ENCODE measurements at places on chromosomes 1 and 21. TPM values are rescaled to one million over a fixed set of nuclear protein-coding genes. Genes with fewer than 3 reads are reported as not detected.
A peak's percentile ranks its signal among the peaks of the same experiment; 100 is the strongest.

A3GALT2 gene
- not detected for polyA plus RNA-seq

LZIC gene
- 9.6 TPM for polyA plus RNA-seq

FMO4 gene
- polyA plus RNA-seq, result 1.6 TPM

PTGS2 gene
- polyA plus RNA-seq, result 5.9 TPM

ITPKB gene
- polyA plus RNA-seq, result 2.4 TPM

NUP210L gene
- polyA plus RNA-seq, result not detected

RWDD3 gene
- polyA plus RNA-seq, result 11.9 TPM

RPE65 gene
- polyA plus RNA-seq, result 0.02 TPM

HPCAL4 gene
- 0.55 TPM for polyA plus RNA-seq

DCST1 gene
- polyA plus RNA-seq, result not detected

NECTIN4 gene
- polyA plus RNA-seq, result 0.59 TPM

KRTAP11-1 gene
- not detected for polyA plus RNA-seq

- peak; percentile 42 for DNase-seq
Measured at GRCh38 chr1:214446772-214447556, 104.4 kb downstream of the PTPN14 start.

GRCh38 chr1:229013981-229014380, 256.9 kb upstream of the RAB4A start:
- no peak for DNase-seq

GRCh38 chr1:206035027-206035426, 11.3 kb upstream of the CTSE start:
- no peak for DNase-seq

DNA sequence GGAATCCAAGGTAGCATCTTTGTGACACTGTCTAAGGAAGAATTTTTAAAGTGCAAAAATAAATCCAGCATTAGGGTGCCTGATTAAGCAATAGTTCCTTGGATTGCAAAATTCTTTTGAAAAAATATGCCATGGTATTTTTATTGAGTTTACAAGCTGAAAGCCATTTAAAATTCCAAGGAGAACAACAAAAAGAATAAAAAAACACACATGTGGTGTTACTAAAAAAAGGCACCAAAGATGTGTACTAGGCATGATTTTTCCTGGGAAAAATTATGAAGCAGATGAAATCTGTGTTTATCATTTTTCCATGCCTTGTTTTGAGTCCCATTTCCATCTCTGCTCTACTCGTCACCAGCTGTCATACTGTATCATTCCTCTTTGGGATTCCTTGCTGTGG, 157.0 kb upstream of the ZNHIT6 start:
- no peak for DNase-seq

DNA sequence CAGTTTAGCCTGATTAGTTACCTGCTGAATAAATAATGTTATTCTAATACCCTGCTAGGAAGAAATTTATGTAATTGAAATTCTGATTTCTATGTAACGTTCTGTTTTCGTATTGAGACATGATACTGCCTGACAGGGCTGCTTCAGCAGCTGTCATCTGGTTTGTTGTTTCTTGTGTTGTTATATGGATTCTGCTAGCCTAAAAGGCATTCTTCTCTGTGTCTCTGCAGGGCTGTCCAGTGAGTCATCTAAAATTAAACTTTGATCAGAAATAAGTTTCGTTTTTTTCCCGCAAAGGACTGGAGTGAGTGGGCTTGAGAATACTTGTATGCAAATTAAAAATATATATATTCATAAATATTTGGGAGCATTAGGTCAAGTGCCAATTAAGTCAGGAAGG, 93.0 kb downstream of the DYRK1A start:
- no peak for DNase-seq

- DNase-seq, result no peak
Measured at GRCh38 chr1:56901716-56902115, 47.1 kb downstream of the C8A start.

DNA sequence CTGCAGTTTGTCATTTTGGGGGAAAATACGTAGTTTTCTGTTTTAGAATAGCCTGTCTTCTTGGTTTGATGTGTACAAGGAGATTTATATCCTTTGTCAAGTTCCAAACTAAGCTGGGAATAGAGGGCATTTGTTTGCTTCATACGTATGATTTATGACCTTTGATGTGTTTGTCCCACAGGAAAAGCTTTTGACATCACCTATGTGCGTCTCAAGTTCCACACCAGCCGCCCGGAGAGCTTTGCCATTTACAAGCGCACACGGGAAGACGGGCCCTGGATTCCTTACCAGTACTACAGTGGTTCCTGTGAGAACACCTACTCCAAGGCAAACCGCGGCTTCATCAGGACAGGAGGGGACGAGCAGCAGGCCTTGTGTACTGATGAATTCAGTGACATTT, 79.9 kb downstream of the LAMC1 start:
- DNase-seq, result no peak

DNA sequence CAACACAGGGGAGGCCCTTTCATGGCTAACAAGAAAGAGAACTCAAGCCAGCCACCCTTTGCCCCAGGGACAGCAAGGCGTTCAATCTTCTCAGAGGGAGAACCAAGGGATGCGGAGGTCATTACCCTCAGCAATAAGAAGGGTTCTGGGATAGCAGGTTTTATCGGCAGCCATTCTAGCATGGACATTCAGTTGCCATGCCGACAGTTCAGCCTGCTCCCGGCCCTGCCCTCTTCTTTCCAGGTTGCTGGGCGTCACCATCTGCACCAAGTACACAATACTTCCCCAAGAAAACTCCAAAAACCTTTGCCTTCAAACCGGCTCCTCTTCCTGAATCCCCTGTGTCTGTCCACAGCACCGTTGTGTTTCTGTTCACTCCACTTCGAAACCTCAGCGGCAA, 47.1 kb downstream of the SYT2 start:
- no peak for DNase-seq

GRCh38 chr1:181205901-181206300, 117.4 kb downstream of the IER5 start:
- DNase-seq, result no peak

DNA sequence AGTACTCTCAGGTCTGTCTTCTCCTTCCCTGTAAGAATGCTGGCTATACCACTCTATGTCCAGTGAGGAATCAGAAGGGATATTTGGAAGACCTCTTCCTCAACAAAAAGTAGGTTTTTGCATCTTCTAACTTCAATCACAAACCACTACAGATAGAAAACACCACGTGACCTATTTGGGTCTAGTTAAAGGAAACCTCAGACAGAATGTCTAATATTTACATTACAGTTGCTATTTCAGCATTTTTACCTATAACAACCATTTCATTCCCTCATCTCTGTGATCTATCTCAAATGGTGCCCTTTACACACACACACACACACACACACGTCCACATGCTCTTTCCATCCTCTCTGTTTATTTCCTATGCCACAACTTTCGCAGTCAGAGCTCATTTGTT, 7.9 kb upstream of the ADORA3 start:
- DNase-seq, result no peak

DNA sequence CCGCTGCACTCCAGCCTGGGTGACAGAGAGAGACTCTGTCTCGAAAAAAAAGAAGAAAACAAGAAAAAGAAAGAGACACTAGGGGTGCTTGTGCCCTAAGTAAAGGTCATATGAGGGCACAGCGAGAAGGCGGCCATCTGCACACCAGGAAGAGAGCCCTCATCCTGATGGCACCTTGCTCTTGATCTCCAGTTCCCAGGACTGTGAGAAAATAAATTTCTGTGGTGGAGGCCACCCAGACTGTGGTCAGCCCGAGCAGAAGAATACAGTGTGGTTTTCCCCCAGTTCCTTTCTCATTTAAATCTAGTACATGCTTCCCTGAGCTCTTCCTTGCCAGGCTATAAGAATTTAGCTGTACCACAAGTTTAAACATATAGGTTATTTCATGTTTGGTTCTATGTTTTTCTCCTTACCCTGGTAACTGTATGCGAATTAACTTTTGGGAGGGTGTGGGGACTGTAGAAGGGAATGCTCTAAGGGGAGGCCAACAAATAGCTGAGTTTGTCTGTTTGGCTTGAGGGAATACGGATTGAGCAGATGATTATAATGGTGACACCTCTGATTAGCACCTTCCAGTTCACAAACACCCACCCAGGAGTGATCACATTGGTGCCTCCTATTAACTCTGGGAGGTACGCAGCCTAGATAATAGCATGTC, 119.6 kb upstream of the ERRFI1 start:
- DNase-seq, result no peak

DNA sequence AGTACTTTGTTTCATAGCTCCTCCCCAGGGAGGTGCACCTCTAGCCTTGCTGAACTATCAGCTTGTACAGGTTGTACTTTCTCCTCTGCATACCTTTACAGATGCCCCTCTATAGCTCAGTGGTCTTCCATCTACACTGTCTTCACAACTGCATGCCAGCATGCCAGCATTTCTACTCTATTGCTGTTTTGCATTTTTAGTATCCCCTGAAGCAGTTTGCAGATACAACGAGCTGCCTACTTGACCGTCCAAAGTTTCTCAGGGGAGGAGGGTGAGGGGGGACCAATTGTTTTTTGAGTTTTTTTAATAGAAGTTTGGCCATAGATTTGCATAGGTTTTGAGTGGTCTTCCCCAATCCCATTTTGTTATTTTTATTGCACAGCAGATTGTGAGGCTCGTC, 27.6 kb upstream of the CTH start:
- DNase-seq, result no peak

DNA sequence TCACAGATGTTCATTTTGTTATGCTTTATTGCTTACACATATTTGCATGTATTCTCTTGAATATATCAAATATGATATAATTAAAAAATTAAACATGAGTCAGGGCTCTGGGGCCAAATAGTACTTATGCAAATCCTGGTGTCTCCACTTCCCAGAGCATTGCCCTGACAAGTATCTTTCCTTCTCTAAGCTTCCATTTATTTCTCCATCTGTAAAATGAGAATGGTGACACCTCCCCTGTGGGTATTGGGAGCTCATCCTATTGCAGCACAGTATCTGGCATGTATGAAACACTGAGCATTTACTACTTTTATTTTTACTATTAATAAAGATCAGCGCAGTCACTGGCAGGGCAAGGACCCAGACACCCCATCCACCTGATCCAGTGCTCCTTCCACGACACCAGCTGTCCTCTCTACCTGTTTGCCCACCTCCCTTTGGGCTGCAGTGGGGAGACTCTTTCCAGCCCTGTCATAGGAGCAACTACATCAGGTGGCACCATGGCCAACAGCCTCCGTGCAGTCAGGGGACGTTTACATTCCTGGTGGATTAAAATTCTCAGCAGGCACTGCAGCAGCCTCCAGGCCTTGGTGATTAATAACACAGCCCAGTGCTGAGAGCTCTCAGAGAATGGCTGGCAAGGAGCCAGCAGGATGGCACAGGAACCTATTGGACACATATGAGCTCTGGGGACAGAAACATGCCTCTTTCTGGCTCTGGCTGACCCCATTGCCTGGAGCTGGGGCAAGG, 113.0 kb downstream of the DMRTB1 start:
- DNase-seq, result peak; percentile 84

GRCh38 chr1:214314178-214314843, 33.4 kb downstream of the SMYD2 start:
- DNase-seq, result no peak

DNA sequence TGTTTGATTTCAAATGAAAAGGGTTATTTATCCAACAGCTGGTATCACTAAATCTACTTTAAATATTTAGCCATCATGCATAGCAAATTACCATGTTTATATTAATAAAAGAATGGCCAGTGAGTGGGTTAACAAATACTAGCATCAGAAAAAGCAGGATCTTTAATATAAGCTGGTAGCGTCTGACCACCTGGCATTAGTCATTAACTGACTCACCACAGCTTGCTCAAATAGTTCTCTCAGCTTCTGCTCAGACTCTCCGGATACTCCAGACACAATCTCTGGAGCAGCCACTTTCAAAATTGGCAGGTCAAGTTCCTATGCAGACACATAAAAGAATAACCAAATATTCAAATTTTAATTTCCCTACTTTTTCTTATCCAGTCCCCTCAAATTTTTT, 29.6 kb downstream of the NVL start:
- peak; percentile 9 for DNase-seq

GRCh38 chr21:29914326-29914725, 25.5 kb downstream of the GRIK1 start:
- DNase-seq, result no peak

DNA sequence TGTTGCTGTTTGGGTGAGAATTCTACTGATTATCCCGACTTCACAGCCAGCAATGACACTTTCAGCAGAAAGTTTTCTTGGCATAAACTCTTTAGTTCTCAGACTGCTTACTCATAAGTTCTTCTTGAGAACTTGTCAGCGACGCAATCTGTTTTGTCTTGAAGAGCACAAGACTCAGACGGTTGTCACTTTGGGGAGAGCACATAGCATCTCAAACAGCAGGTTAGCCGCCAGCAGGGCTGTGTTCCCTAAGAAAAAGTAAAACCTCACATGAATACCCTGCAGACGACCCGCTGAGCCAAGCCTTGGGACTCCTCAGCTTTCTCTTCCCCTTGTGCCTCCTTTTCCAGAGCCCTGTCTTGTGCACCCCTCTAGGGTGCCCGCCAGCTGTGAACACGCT, 11.4 kb downstream of the AGMAT start:
- DNase-seq, result no peak

- no peak for DNase-seq
Measured at GRCh38 chr1:112537456-112537855, 28.7 kb downstream of the WNT2B start.

- DNase-seq, result no peak
Measured at GRCh38 chr1:187551061-187551460, 722.3 kb downstream of the PLA2G4A start.

DNA sequence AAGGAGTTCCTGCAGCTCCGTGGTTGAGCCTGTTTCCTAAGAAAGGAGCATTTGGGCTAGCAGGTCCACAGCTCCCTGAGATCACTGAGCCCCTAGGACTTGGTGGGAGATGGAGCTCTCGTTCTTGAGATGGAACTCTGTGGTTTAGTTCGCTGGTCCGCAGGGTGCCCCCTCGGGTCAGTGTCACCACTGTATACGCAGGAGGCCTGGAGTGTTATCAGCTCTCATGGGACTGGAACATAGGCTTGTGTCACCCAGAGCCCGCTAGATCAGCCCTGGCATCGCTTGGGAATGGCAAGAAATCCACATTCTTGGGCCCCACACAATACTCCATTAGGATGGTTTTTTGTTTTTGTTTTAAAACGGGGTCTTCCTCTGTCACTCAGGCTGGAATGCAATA, 3.6 kb downstream of the SNAP47 start:
- DNase-seq, result no peak

DNA sequence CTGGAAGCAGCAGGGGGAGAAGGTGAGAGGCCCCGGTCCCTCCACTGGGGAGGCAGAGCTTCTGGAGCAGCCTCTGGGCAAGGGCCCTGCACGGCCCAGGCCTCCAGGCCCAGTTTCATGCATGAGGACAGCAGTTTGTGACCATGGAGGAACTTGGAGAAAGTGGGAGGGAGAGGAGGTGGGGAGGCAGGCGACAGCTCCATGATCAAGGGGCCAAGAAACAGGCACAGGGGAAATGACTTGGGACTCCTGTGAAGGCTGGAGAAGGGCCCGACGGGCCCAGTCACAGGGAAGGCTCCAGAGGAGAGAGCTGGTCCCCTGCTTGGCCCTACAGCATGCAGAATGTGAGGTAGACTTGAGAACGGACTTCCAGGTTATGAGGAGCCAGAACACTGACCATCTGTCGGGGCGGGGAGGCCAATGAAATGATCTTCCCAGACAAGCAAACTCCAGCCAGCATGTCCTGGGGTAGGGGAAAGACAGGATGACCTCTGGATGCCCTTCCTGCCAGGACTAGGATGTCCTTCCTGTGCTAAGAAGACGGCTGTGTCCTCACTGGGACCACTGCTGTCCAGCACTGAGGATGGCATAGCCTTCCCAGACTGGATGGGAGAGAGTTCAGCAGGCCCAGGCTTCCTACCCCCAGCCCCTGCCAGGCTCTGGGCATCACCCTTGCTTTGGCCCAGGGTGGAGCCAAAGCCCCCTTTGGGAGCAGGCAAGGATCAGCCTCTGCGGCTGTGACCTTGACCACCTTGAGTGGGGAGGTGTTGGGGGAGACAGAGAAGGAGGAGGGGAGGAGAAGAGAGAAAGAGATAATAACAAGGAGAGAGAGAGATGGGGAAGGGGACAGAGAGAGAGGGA, 548.2 kb downstream of the PTPRU start:
- DNase-seq, result peak; percentile 10

Measured in SK-N-SH (cell line).